ENCODE measurements at places on chromosomes 3 and 15.

DNA sequence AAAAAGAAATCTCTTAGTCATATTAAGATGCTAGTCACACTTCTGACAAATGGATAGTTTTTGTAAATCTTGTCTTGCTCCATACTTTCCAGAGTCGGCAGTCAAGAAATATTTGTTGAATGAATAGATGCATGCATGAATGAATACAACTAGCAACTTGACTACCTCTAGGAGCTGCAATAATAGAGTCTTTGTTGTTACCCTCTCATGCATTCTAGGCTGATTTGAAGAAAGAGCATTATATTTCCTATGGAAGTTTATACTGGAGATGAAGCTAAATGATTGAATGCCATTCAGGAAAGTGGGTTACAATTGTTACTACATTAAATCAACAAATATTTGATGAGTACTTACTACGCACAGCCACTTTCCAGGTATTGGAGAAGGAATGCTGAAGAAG, 18.1 kb upstream of the TRAT1 start:
- DNase-seq, result no peak

DNA sequence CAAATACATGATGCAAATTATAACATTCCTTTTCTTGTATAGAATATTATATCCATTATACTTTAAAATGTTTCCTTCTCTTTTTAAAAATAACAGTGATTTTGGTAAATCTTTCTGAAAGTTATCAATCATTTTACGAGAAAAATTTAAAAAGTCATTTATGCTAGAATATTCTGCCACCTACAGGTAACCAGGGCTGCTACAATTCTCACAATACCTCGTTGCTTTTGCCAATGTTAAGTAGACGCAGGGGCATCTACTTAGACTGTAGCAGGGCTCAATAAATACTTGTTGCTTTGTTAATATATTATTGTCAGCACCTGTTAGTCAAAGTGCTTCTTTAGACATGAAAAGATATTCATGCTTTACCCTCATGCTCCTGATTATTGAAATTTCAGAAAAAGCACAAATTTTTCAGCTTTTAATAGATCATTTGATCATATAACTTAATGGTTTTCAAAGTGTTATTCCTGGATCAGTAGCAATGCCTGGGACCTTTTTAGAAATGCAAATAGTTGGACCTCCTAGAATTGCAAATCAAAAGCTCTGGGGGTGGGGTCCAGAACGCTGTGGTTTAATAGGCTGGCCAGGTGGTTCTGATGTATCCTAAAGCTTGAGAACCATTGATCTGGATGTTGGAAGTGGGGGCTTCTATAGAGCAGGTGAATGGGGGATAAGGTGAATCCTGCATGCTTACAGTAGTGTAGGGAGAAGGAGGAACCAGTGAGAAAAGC, 223.6 kb upstream of the PDZRN3 start:
- DNase-seq, result no peak

- no peak for DNase-seq
These were observed 38.2 kb upstream of the GOLGA8B start for GRCh38 chr15:34621675-34622074.

DNA sequence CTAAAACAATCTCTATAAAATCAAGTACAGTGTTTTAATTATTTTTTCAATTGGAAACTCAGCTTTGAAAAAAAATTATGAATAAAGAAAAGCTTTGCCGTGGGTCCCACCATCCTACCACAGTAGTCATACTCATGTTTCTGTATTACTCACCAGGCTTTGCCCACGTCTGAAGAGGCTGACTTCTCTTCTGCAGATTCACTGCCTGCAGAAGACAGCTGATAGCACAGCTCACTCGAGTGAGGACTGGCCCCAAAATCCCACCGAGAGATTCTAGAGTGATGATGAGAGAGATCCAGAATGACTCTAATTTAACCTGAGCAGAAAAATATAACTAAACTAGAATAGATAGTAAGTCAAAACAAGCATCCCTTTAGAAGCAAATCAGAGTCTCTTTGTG, 11.9 kb downstream of the C2CD4B start:
- no peak for DNase-seq

DNA sequence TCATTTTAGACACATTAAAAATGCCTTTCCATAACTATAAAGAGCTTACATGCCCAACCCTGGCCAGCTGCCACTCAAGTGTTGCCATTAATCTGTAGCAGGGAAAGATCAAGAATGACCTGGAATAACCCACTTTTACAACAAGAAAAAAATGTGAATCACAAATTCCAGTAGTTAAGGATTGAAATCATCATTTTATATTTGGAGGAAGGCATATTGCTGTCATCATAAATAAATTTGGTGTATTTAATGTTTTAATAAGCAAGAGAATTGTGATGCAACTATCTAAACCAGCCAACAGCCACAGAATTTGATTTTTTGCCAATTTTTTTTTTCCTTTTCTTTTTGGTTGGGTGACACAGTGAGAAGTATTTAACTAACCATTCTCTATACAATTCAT, 240.0 kb upstream of the SEMA6D start:
- DNase-seq, result no peak

GRCh38 chr3:170679190-170679589, 93.3 kb upstream of the SLC7A14 start:
- no peak for DNase-seq

DNA sequence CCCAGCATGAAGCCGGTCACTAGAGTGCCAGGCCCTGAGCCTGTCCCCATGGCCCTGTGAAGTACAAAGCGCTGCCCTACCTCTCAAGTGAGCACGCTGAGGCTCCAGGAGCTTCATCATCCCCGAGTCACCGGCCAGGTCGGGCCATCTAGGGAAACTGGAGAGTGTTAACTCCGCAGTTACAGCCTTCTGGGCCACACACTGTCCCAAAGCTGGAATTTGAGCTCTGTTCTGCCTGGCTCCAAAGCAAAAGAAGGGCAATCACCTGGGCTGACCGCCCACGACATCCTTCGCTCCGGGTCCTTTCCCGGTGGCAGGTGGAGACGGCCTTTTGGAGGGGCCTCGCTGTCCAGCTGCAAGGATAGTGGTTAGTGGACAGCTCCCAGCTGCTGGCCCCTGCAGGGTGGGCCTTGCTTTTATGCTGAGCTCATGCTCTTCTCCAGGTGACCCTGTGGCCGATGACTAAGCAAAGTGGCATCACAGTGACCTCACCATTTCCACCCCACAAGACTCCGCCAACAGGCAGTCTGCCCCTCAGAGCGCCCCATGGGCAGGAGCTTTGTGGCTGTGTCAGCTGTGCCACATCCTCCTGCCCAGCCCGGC, 3.5 kb upstream of the MUC4 start:
- DNase-seq, result no peak

- DNase-seq, result no peak
These were observed 18.7 kb downstream of the MGLL start for GRCh38 chr3:127803619-127804018.

- DNase-seq, result no peak
These were observed 72.0 kb upstream of the ADAMTS9 start for GRCh38 chr3:64759811-64760210.

DNA sequence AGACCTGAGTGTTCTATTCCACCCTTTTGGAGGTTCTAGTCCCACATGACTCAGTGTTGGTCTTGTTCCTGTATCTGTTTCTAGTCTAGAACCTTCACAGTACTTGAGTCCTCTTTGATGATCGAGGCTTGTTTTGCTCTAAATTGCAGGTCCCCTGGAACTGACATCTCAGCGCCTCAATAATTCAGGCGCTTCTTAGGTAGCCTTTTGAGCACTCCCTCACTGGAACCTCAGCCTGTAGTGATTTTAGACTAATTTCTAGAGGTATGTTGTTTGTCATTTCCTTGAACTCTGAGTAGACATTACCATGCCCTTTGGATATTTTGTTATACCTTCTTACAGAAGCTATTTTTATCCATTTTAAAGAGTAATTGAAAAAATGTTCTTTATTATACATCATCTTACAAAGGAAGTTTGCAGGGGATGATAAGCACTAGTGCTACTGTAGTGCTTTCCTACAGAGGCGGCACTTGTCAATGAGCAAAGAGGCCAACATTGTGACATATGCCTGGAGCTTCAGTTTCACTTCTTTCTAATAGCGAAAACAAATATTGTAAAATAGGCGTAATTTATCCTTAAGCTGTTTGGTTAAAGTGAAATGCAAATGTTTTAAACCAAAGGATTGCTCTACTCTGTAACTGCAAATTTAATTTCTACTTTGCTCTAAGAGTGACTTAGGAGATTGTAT, 75.7 kb downstream of the EFL1 start:
- no peak for DNase-seq

DNA sequence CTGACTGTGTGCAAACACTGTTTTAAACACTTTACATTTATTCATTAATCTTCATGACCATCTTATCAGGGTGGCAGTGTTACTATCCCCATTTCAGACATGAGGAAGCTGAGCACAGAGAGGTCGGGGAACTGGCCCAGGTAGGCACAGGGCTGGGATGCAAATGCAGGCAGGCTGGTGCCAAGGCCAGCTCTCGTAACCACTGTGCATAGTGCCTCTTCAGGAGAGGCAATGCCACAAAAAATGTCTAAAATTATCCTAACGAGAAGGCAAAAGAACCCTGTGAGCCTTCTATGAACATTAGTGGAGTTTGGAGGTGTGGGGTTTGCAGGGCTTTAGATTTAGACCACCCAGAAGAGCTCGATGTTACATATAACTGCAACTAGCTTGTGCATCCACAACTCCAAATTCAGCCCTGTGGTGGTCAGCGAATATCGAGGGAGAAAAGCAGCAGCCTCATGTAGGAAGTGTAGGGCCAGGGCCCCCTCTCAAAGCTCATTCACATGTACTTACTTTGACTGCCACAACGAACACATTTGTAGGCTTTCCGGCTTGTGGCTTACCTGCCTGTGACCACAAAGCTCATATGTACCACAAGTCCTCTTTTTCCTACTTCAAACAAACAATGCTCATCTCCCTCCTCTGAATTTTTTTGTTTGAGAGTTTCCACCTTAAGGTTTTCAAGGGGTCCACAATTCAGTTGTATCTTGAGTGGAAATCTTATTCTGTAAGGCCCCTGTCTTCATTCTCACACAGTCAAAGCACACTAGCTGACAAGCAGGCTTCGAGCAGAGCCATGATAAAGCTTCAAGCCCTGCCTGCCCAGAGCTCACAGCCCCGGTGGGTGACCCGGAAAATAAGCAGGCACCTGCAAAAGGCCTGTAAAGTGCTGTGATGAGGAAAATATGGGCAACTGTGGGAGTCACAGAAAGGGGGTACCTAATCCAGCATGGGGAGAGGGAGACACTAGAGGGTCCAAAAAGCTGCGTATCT, 722.9 kb upstream of the CFAP20DC start:
- no peak for DNase-seq

DNA sequence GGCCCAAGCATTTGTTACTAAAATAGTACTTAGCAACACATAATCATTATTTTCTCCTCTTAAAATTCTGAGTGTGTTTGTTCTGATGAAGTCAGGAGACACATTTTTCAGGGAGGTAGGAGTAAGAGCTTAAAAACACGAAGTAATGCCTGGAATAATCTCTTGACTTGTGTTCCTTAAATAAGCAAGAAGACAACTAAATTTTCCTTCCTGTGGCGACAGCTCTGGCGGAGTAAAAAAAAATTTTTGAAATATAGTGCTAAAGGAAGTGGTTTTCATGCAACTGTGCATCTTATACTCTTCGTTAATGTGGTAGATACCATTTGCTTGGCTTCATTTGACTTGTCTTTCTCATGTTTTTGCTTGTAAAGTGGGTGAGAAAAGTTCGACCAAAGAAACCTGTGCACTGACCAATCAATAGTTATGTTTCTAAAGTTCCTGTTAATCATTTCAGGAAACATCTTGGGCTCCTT, 11.1 kb upstream of the MBNL1 start:
- no peak for DNase-seq

GRCh38 chr3:63029921-63030320, 154.7 kb upstream of the CADPS start:
- no peak for DNase-seq

- DNase-seq, result no peak
These were observed 326.8 kb downstream of the TUSC7 start for GRCh38 chr3:117036259-117036799.

GRCh38 chr15:39202641-39203040, 378.2 kb upstream of the THBS1 start:
- DNase-seq, result no peak

- no peak for DNase-seq
These were observed 71.4 kb upstream of the PCSK6 start for GRCh38 chr15:101560722-101561583.

DNA sequence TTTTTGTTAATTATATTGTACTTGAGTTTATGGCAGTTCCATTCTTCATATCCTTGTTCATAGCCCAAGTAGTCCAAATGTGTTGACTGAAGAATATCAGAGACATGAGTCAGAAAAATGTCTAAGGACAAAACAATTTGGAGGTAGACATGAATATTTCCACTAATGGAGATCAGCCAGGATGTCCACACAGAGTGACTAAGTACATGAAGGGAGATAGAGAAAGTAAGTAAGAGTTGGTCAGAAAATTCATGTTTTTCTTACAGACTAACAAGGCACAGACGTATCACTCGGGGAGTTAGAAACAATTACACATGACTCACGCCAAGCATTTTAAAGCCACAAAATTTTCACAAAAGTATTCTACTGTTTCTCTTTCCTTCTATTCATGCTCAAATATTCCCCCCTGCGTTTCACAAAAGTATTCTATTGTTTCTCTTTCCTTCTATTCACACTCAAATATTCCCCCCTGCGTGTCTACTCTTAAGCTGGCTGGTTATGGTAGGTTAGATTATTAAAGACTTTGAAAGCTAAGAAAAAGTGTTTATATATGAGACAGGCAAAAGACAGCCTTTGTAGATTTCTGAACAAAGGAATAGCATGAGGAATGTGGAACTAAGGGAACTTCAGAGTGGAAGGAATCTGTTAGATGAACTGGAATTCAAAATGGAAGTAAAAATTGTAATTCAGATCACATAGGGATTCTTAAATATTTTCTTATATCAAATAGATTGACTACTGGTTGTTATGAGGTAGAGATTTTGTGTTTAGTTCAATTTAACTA, 648.7 kb upstream of the CCDC54 start:
- DNase-seq, result no peak

GRCh38 chr3:25747033-25747432, 36.2 kb downstream of the NGLY1 start:
- no peak for DNase-seq

DNA sequence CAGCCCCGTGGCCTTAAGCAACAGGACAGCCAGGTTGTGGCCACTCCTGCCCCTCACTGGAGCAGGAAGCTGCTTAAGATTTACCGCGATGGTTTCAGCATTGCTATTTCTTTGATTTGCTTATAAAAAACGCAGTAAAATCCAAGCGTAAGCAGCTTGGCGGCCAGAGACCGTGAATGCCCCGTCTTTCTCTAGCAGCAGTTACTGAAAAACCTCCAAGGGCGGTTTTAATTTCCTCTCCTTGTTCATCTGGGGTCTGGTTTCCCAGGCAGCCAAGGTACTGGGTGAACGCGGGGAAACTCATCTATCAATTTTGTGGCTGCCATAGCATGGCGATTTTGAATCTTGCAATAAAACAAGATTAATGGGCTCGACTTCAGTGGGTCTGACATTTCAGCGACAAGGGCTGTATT, 130.3 kb downstream of the MINAR1 start:
- DNase-seq, result no peak

GRCh38 chr3:181718987-181719911, 7.5 kb downstream of the SOX2 start:
- no peak for DNase-seq

- no peak for DNase-seq
These were observed 162.8 kb downstream of the PTPRG start for GRCh38 chr3:61724183-61724582.

- DNase-seq, result no peak
These were observed 18.4 kb upstream of the ABTB1 start for GRCh38 chr3:127654374-127654773.
